ENCODE measurements at places on chromosomes 2 and 18. TPM values are rescaled to one million over a fixed set of nuclear protein-coding genes. Genes with fewer than 3 reads are reported as not detected.

GRCh38 chr2:116696223-116696622 lies 1118.3 kb upstream of the DDX18 start:
- DNase-seq = no peak

- no peak for DNase-seq
Measured at GRCh38 chr2:20236496-20236895, 11.6 kb upstream of the SDC1 start.

DNA sequence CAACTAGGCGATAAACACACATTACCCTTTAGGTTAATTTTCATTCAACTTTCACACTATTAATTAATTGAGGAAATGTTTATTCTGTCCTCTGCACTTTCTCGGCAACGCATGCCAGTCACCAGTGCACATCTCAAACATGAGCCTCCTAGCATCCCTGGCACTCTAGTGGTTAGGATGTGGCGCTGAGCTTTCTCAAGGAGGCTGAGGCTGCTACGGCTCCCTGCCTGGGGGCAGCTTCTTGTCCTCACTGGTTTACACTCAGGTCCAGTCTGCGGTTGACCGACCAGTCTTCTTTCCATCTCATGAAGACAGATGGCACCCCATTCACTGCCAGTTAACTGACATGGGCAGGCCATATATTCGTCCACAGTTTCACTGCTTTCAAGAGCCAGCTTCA lies 463.4 kb downstream of the EIPR1 start:
- DNase-seq = no peak

TUBB6 gene
- polyA plus RNA-seq = 646 TPM

SRD5A2 gene
- polyA plus RNA-seq = not detected
